ENCODE measurements at places on chromosomes 11 and 22. TPM values are rescaled to one million over a fixed set of nuclear protein-coding genes. Genes with fewer than 3 reads are reported as not detected.

DNA sequence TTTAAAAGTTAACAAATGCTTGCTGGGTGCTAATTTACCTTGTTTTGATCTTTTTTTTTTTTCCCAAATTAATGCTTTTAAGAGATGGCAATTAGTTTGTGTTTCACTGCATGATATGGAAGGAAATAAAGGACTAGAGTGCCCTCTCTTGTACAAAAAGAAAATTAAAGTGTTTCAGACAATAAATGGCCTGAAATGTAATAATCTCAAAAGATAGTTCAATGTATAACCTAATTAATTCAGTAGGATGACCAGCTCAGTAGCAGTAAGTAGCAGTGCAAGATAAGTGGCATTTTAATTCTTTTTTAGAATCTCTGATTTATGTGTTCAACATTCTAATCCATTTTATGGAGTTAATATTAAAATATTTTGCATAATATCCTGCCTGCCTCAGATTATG lies 39.9 kb upstream of the MYO18B start:
- peaks cover 80% of the 10 kb centered on the region for H3K36me3 ChIP-seq
- H3K27me3 ChIP-seq: no peaks in the 10 kb centered on the region
- peak overlapping the region; percentile 64 for H3K4me3 ChIP-seq

- H3K36me3 ChIP-seq: no peaks in the 10 kb centered on the region
- DNase-seq: no peak
- H3K4me1 ChIP-seq: no peaks in the 10 kb centered on the region
- H3K4me3 ChIP-seq: no peak overlapping the region
Observed at GRCh38 chr11:125224391-125225021, 60.0 kb downstream of the PKNOX2 start.

DNA sequence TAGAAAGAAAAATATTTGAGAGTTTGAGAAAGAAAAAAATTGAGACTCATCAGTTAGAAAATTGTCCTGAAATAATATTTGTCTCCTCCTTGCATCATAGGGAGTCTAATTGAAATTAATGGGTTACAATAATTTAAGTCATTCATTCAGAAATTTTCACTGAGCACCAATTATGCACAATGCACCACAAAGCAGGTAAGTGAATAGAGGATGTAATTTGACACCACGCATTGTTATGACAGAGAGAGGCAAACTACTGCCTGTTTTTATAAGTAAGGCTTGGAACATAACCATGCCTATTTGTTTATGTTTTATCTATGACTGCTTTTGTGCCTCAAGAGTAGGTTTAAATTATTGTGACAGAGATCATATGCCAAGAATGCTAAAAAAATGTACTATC lies 537.9 kb upstream of the FAT3 start:
- no peaks in the 10 kb centered on the region for H3K36me3 ChIP-seq
- no peak overlapping the region for H3K4me3 ChIP-seq
- no peak for DNase-seq
- no peaks in the 10 kb centered on the region for H3K4me1 ChIP-seq

Gene SCGB1D2
- not detected for total RNA-seq

DNA sequence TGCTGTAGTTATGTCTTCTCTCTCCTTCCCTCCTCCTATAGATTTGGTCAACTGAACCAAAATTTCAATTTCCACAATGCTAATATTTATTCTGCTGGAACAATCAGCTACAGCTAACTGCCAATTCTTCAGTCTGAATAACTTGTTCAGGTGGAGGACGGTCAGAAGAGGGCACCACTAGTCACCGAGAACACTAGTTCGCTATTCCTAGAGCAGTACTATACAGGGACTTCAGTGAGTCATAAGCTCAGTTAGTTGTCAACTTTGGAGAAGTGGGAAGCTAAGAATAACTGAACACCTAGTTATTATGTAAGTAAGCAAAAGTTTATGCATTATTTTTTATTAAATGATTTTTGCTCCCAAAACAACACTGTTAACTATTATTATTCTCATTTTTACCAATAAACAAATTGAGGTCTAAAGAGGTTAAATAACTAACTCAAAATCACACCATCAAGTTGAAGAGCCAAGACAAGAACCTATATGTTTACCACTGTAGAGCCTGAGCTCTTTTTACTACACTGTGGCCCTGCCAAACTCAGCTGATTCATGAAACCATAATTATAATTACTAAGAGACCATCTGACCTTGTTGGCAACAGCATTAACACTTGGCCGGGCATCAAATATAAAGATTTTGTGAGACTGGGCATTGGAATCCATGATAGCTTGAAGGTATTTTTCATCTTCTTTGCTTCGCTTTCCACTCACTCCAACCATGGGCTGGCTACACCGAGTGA lies 59.0 kb downstream of the CEP57 start:
- no peak overlapping the region for H3K4me3 ChIP-seq
- H3K36me3 ChIP-seq: peaks cover 27% of the 10 kb centered on the region
- no peak overlapping the region for H3K27ac ChIP-seq
- no peaks in the 10 kb centered on the region for H3K27me3 ChIP-seq
- DNase-seq: no peak

Gene RFPL2
- 0.16 TPM for total RNA-seq

Measured in activated T-helper 2 cell treated with anti-CD3 and anti-CD28 coated beads, Interferon-gamma antibody, Interleukin-2, Interleukin-4, amounts not matched to agents 10 μg/mL and 5 μg/mL and 100 μg/mL, durations not matched to agents 14 hours and 24 hours and 36 hours (primary cell).